KG1 (cell line): ENCODE measurements at places on chromosomes 2 and 18.

DNA sequence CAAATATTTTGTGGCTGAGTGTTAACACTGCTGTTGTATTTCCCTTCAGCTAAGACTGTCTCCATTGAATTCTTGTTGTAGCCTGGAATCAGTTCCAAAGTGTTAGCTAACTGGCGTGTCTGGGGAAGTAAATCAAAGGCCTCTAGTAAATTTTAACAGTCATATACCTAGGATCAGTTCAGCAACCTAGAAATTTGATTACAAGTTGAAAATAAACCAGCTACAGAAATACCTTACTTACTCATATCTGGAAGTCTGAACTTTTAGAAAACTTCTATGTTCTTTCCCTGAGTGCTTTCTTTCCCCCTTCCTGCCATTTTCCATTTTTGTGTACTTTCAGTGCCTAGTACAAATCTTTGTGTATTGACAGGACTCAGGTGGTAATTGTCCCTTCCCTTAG, 396.7 kb upstream of the DCC start:
- DNase-seq = no peak

DNA sequence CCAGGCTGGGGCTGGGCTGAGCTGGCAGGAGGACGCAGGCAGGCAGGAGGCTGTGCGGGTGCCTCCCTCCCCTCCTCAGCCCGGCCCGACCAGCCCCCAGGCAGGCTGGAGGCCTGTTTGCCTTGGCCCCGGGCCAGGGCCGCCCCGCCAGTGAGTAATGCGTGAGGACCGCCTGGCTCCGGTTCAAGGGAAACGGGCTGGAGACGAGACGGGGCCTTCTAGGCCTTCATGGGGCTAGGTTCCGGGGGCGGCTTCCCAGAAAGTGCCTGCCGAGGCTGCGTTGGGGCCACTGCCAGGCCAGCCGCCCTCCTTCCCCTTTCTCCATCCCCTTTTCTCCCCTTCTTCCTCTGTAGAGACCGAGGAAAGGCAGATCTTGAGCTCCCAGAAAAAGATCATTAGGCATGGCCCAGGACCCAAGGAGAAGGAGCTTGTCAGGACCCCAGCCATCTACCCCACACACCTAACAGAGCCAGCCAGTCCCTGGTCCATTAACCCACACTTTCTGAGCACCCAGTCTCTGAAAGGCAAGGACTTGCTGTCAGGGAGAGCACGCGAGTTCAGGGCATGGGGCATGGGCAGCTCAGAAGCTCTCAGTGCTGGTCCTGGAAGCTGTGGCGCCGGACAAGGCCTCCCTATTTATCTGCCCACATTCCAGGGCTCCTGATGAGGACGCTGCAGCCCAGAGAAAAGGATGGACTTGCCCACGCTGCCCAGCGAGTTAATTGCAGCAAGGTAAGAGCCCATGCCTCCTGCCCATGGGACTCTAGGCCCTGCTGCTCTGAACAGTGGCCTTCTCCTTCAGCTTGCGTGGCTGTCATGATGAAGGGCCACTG, 48.5 kb downstream of the SMAD7 start:
- DNase-seq = peak; percentile 29

DNA sequence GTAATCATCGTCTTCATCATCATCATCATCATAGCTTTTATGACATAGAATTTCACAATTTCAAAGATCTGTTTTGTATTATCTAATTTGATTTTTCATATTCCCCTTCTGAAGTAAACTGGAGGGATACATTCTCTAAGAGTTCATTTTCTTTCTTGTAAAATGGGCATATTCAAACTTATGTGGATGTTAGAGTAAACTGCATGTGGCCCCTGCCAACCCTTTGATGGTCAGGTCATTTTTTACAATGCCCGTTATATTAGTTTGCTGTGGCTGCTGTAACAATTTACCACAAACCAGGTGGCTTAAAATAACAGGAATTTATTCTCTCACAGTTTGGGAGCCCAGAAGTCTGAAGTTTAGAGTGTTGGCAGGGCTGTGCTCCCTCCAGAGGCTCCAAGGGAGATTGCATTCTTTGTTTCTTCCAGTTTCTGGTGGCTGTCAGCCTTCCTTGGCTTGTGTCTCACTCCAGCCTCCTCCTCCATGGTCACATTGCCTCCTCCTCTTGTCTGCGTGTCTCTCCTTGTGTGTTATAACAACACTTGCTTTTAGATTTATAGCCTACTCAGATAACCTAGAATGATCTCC, 127.5 kb upstream of the MMADHC start:
- DNase-seq = no peak

DNA sequence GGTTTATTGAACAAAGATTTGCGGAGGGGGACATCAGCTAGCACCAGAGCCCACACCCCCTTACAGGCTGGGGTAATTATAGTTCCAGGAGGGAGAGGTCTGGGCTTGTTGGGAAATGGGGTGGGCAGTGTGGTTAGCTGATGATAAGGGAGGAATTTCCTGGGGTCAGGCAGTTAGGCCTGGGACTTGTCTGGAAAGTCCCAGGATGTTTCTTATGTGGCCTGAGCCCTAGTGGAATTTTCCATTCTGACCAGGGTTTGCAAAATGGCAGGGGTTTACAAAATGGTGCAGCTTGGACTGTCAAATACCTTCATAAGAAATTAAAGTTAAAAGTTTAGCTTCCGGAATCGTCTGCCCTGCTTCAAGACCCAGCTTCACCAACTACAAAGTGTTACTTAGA, 199.1 kb downstream of the FBXO15 start:
- DNase-seq = no peak

GRCh38 chr2:182870227-182870626, 3.8 kb upstream of the FRZB start:
- DNase-seq = no peak

GRCh38 chr2:66843847-66844246, 408.9 kb downstream of the MEIS1 start:
- DNase-seq = no peak

DNA sequence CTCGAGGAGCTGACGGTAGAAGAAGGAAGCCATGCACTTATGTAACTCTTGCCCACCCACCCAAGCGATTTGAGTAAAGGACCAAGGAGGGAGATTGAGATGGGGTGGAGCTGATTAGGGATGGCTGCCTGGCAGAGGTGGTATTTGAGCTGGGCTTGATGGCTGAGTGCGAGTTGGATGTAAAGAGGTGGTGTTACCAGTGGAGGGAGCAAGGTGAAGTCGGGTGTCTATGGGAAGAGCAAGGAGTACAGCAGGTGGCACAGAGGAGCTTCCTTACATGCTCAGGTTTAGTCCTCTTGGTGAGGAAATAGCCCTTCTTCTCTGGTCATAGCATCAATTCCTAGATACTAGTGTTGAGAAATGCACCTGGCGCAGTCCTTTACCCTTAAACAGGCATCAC, 294.2 kb upstream of the SKOR2 start:
- DNase-seq = no peak

DNA sequence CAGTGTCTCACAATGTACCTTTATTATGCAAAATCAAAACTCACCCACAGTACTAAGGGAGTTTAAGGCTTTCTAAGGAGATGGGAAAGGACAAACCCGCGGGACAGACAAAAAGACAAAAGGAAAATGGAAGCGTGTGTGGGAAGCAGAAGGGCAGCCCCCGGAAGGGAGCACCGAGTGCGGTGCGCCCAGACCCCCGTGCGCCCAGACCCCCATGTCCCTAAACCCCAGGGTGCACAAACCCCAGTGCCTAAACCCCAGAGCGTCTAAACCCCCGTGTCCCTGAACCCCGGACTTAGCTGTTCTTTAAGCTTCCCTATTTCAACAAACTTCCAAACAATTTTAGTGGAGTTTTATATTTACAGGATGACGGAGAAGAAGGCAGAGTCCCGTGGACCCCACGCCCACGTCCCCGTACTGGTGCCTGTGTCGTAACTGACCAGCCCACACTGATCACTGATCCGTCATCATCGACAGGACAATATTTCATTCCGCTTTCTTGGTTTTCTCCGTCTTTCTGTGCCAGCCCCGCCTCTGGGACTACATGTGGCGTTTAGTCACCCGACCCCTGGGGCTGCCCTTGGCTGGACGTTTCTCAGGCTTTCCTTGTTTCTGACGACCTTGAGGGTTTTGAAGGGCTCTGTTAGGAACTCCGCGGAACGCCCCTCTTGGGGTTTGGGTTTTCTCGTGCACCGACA, 76.9 kb downstream of the RTP5 start:
- DNase-seq = no peak

DNA sequence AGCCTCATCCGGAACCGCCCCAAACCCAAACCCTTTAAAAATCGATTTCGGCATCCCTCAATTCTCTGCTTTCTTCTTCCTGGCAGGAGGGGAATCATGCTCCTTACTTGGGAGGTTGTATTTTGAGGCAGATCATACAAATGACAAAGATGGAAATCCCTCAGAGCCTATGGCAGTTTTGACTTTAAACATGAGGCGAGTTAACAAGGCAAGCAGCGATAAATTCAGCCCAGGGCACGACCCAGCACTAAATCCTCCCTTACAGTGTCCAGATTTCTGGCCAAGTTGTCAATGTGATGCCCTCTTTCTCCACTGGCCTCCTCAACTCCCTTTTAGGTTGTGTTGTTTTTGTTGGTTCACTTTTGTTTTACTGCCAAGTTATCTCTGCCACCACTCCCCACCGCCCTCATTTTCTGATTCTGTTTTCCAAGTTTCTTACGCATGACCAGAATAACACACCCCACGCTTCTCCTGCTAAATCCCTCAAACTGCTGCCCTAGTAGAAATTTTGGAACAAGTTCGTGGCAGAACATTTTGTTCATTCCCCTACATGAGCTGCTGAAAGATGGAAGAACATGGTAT, 68.3 kb downstream of the CTAGE1 start:
- DNase-seq = no peak

DNA sequence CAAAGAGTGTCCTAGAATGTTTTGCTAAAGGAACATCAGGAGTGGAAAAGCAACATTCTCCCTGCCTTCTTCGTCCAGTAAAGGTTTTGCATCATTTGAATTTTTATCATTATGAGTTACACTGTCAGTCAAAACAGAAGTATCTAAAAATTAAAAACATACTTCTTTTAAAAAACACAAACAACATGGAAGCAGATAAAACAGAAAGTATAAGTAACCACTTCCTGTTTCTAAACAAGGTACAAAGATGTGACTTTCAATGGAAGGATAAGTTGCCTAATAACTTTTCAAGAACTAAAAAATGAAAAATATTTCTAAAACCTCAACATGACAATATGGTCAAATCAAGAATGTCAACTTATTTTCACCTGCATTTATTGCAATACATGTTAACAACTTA, 158.2 kb downstream of the STK39 start:
- DNase-seq = no peak

DNA sequence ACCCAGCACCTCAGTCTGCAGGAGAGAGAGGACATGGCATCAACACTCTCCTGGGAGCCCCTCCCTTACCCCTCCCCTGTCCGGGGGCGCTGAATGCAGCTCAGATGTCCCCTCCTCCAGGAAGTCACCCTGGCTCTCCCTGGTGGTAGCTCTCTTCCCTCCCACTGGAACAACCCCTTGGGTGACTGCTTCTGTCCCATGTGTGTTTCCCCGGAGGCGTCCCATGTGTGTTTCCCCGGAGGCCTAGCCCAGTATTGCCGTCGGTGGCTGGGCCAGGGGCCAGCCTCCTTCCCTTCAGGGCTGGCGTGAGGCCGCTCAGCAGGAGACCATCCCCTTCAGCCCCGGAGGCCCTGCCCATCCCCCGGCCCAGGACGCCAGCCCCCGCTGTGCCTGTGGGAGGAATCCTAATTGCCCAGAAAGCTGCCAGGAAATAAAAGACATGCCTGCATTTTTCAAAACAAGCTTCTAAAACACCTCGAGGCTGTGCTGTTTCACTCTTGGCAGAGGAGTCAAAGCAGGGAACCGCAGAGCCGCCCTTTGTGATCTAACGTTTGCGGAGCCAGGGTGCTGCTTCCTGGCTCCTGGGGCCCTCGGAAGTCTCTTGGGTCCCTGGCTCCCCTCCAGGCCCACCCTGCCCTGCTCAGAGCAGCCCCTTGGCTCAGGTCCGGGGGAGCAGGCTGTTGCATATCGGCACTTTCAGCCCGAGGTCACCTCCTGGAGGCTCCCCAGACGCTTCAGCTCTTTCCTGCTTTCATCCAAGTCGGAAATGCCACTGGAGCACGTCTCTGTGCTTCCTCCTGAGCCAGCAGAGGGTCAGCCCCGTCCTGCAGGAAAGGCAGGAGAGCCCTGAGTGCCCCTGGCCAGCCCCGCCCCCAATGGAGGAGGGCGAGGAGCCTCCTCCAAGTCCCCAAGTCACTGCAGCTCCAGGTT, 11.4 kb downstream of the SNED1 start:
- DNase-seq = no peak

DNA sequence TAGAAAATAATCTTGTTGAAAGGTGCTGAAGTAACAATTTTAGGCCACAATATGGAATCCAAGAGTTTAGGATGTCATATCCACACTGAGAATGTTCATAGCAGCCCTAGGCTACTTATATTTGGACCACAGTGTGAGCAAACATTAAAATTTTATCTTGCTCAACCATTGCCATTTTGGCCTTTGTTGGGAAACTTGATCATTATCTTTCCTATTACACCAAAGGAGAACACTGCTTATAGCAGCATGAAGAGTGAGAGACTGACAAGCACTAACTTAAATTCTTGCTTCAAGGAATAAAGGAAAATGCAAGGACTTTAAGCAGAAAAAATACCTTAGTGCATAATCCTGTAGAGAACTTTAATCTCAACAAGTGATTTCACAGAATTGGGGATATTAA, 86.3 kb upstream of the LRRTM4 start:
- no peak for DNase-seq

- peak; percentile 22 for DNase-seq
These were observed 38.3 kb upstream of the IL1R1 start for GRCh38 chr2:102103992-102104871.

- no peak for DNase-seq
These were observed 201.5 kb upstream of the ZSWIM2 start for GRCh38 chr2:187050409-187050998.

DNA sequence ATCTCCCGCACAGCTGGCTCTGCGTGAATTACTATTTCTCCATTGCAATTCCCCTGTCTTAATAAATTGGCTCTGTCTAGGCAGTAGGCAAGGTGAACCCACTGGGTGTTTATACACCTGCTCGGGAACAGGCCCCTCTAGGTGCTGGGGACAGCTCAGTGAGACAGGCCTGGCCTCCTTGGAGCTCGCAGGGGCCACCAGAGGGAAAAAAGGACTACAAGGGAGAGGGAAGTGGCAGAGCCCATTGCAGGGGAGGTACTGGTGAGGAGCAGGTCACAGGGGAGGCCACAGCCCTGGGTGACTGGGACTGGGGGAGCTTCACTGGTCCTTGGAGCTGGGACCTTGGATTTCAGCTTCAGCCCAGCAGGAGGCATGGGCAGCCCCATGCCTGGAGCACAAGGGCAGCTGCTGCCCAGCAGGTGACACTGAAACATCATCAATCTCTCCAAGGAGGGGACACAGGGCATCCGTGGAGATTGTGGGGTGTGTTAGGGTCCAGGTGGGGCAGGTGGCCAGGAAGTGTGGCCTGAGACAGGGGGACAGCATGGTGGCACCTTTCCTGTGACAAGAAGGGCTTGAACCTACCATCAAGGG, 31.2 kb downstream of the NGEF start:
- DNase-seq = no peak

DNA sequence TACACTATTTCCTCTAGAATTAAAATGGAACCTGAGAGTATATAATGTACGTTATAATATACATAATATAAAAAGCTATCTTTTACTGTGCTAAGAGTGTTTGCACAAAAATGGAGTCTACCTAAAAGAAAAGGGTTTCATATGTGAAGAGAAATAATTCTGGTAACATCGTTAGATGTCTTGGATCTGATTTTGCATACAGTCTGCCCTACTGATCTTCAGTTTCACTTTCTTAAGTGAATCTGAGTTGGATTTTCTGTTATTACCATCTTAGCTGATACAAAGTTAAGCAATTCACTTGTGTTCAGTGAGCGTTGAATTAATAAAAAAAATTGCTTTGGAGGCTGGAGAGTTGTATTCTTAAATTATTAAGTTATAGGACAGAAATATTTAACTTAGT, 502.1 kb upstream of the TMEFF2 start:
- DNase-seq = no peak
